ENCODE measurements at places on chromosomes 16 and 17.

GRCh38 chr16:51763072-51763661 lies 612.1 kb upstream of the SALL1 start:
- no peak overlapping the region for H3K4me3 ChIP-seq
- no peaks in the 10 kb centered on the region for H3K4me1 ChIP-seq
- no peaks in the 10 kb centered on the region for H3K36me3 ChIP-seq
- peaks cover 15% of the 10 kb centered on the region for H3K27me3 ChIP-seq
- no peak overlapping the region for H3K27ac ChIP-seq

GRCh38 chr17:4849011-4849536 lies 15.9 kb downstream of the MINK1 start:
- peaks cover 2% of the 10 kb centered on the region for H3K4me1 ChIP-seq
- peaks cover 7% of the 10 kb centered on the region for H3K36me3 ChIP-seq
- no peak overlapping the region for H3K27ac ChIP-seq
- H3K27me3 ChIP-seq = no peaks in the 10 kb centered on the region
- DNase-seq = no peak

GRCh38 chr17:82561429-82562035 lies 42.0 kb downstream of the FOXK2 start:
- no peaks in the 10 kb centered on the region for H3K27me3 ChIP-seq
- DNase-seq = no peak
- H3K36me3 ChIP-seq = peaks cover 5% of the 10 kb centered on the region
- H3K27ac ChIP-seq = no peak overlapping the region
- peaks cover 43% of the 10 kb centered on the region for H3K4me1 ChIP-seq
- no peak overlapping the region for H3K4me3 ChIP-seq

- no peaks in the 10 kb centered on the region for H3K27me3 ChIP-seq
- no peak for DNase-seq
- H3K36me3 ChIP-seq = no peaks in the 10 kb centered on the region
- peaks cover 7% of the 10 kb centered on the region for H3K4me1 ChIP-seq
- H3K27ac ChIP-seq = no peak overlapping the region
- H3K4me3 ChIP-seq = no peak overlapping the region
Observed at GRCh38 chr16:11234884-11235702, 20.9 kb downstream of the SOCS1 start.

DNA sequence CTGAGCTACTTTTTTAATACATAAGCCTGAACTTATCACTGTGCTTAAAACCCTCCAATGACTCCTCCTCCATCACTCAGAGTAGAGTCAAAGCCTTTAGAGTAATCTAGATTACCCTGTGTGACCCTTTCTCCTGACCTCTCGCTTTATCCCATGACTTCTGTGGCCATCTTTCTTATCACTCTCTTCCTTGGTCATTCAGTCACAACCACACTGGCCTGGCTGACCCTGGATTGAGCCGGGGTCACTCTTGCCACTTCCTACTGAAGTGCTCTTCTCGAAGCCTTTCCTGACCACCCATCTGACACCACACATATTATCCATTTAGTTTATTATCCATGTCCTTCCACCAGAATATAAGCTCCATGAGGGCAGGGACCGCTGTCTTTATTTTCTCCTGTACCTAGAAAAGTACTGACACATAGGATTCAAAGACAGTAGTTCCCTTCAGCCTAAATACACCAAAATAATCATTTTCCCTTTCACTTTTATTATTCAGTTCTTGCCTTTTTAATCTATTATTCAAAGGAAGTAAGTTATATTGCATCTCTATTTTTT lies 28.0 kb upstream of the ABCA9 start:
- H3K36me3 ChIP-seq = peaks cover 6% of the 10 kb centered on the region
- no peaks in the 10 kb centered on the region for H3K4me1 ChIP-seq
- DNase-seq = no peak
- no peak overlapping the region for H3K27ac ChIP-seq
- H3K4me3 ChIP-seq = no peak overlapping the region

- no peaks in the 10 kb centered on the region for H3K4me1 ChIP-seq
- no peaks in the 10 kb centered on the region for H3K36me3 ChIP-seq
- no peak overlapping the region for H3K4me3 ChIP-seq
- no peaks in the 10 kb centered on the region for H3K27me3 ChIP-seq
- no peak overlapping the region for H3K27ac ChIP-seq
- peak; percentile 69 for DNase-seq
Observed at GRCh38 chr17:80575057-80575875, 30.6 kb downstream of the RPTOR start.

Data from muscle of leg (tissue), 16 donors.